ENCODE measurements at places on chromosomes 16 and 17.
A peak's percentile ranks its signal among the peaks of the same experiment; 100 is the strongest.

GRCh38 chr16:3761375-3762106 is 44.2 kb upstream of the TRAP1 start:
- H3K27ac ChIP-seq: no peak overlapping the region
- H3K4me3 ChIP-seq: no peak overlapping the region
- peaks cover 11% of the 10 kb centered on the region for H3K36me3 ChIP-seq
- H3K27me3 ChIP-seq: no peaks in the 10 kb centered on the region
- DNase-seq: no peak

DNA sequence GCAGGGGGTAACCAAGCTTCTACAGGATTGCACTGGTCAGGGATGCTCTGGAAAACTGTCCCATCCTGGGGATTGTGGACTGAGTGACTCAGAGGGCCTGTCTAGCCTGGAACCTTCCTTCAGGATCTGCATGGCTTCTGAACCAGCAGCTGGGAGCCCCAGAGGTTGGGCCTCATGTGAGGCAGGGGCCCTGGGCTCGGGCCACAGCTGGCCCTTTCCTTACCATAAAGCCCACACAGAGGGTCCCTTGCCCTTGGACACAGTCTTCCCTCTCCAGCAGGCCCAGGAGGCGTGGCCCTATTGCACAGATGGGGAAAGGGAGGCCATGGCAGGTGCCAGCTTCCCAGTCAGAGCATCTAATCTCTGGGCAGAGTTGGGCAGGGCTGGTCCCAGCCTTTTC is 30.5 kb downstream of the ADCY7 start:
- H3K27ac ChIP-seq: no peak overlapping the region
- no peaks in the 10 kb centered on the region for H3K27me3 ChIP-seq
- H3K4me1 ChIP-seq: no peaks in the 10 kb centered on the region
- no peaks in the 10 kb centered on the region for H3K36me3 ChIP-seq
- DNase-seq: no peak
- no peak overlapping the region for H3K4me3 ChIP-seq

GRCh38 chr17:58315750-58316149 is 12.8 kb downstream of the TSPOAP1 start:
- H3K36me3 ChIP-seq: no peaks in the 10 kb centered on the region
- no peak overlapping the region for H3K4me3 ChIP-seq
- no peak for DNase-seq
- no peaks in the 10 kb centered on the region for H3K4me1 ChIP-seq

GRCh38 chr16:69903865-69904415 is 47.2 kb upstream of the CLEC18A start:
- no peak overlapping the region for H3K27ac ChIP-seq
- H3K36me3 ChIP-seq: no peaks in the 10 kb centered on the region
- no peaks in the 10 kb centered on the region for H3K27me3 ChIP-seq

DNA sequence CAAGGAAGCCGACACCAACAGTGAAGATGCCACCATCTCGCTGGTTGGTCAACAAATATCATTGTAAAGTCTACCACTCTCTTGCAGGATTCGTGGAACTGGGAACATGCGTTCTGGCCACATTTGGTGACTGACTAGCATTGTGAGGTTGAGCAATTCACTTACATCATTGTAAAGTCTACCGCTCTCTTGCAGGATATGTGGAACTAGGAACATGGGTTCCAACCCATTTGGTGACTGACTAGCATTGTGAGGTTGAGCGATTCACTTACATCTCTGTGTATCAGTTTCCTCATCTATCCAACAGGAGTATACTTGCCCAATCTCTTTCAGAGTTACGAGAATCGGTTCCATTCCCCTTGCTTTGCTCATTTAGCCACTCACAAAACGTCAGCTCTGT is 42.6 kb upstream of the RPH3AL start:
- no peaks in the 10 kb centered on the region for H3K36me3 ChIP-seq
- no peaks in the 10 kb centered on the region for H3K27me3 ChIP-seq
- H3K27ac ChIP-seq: no peak overlapping the region
- H3K4me3 ChIP-seq: no peak overlapping the region
- DNase-seq: no peak

- no peaks in the 10 kb centered on the region for H3K27me3 ChIP-seq
- no peak overlapping the region for H3K4me3 ChIP-seq
- no peak for DNase-seq
- H3K36me3 ChIP-seq: no peaks in the 10 kb centered on the region
- no peak overlapping the region for H3K27ac ChIP-seq
- no peaks in the 10 kb centered on the region for H3K4me1 ChIP-seq
Observed at GRCh38 chr16:82807311-82807710, 180.5 kb downstream of the CDH13 start.

DNA sequence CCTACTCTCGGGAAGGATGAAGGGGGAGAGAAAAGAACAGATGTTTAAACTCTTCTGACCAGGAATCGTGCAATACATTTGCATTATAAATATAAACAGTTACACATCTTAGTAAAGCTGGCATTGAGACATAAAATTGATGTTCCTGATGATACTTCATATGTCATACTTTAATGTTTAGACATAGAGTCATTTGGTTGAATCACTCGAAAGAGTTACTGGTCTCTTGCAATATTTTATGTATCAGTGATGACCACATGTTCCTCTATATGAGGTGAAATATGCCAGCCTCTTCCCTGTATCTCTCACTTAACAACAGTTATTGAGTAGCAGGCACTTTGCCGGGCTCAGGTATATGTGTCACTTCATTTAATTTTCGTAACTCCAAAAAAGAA is 49.7 kb upstream of the PMFBP1 start:
- no peak for DNase-seq
- no peaks in the 10 kb centered on the region for H3K4me1 ChIP-seq
- no peaks in the 10 kb centered on the region for H3K36me3 ChIP-seq
- H3K27ac ChIP-seq: no peak overlapping the region
- no peaks in the 10 kb centered on the region for H3K27me3 ChIP-seq
- H3K4me3 ChIP-seq: no peak overlapping the region

DNA sequence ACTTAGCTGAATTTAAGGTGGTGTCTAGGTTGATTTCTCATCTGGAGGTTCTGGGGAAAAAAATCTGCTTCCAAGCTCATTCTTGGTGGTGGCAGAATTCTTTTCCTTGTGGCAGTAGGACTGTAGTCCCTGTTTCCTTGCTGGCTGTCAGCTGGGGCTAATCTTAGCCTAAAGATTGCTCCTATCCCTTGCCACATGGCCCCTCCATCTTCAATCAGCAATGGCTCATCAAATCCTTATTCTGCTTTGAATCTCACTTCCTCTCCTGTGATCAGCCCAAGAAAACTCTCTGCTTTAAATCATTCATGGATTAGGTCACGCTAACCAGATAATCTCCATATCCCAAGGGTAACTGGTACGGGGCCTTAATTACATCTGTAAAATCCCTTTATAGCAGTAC is 6.6 kb downstream of the FAM20A start:
- no peak overlapping the region for H3K4me3 ChIP-seq
- no peak for DNase-seq
- no peaks in the 10 kb centered on the region for H3K36me3 ChIP-seq

GRCh38 chr16:22815863-22816262 is 1.9 kb downstream of the HS3ST2 start:
- H3K4me1 ChIP-seq: no peaks in the 10 kb centered on the region
- H3K4me3 ChIP-seq: no peak overlapping the region
- no peaks in the 10 kb centered on the region for H3K36me3 ChIP-seq
- peaks cover 5% of the 10 kb centered on the region for H3K27me3 ChIP-seq
- DNase-seq: no peak

DNA sequence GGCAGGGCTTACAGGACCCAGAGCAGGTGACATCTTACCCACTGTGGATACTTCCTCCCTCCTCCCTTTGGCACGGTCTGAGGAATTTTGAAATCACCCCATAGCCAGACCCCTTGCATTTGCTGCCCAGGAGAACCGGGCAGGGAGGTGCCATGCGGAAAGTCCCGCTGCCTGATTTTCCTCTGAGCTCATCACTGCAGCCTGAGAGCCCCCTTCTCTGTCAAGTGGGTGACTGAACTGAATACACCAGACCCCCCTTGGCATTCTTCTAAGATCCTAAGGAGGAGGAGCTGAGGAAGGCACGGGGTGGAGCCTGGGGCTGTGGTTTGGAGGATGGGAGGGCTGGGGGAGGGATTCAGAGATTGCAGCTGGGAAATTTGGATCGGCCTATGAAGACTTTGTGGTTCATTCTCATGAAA is 173.4 kb downstream of the RAB11FIP4 start:
- peak; percentile 55 for DNase-seq
- peaks cover 34% of the 10 kb centered on the region for H3K4me1 ChIP-seq
- peak overlapping the region; percentile 37 for H3K4me3 ChIP-seq
- no peaks in the 10 kb centered on the region for H3K27me3 ChIP-seq
- no peaks in the 10 kb centered on the region for H3K36me3 ChIP-seq
- peak overlapping the region; percentile 91 for H3K27ac ChIP-seq

GRCh38 chr16:46885960-46886763 is 2.0 kb downstream of the GPT2 start:
- no peaks in the 10 kb centered on the region for H3K4me1 ChIP-seq
- no peak overlapping the region for H3K4me3 ChIP-seq
- H3K27ac ChIP-seq: peak overlapping the region; percentile 36
- no peak for DNase-seq

DNA sequence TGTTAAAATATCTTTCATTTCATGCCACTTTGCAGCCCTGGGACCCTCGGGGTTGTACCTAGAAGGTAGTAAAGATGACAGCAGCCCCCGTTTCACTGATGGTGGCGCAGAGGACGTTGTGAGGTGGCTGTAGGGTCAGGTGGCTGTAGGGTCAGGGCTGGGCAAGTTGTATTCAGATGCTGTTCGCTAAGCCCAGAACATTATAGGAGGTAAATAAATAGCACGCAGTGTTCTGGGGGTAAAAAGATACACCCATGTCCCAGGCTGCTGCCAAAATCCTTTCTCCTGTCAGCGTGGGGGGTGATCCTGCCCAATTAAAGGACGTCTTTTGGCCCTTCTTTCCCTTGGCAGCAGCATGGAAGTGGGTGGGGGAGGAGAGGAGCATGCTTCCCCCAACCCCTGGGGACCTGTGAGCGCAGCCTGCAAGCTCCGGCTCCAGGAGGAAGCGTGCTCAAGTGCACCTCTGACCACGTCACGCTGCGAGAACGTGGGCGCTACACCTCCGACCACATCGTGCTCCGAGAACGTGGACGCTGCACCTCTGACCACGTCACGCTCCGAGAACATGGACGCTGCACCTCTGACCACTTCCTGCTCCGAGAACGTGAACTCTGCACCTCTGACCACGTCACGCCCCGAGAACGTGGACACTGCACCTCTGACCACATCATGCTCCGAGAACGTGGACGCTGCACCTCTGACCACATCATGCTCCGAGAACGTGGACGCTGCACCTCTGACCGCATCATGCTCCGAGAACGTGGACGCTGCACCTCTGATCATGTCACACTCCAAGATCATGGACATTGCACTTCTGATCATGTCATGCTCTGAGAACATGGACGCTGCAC is 182.1 kb downstream of the RPTOR start:
- no peaks in the 10 kb centered on the region for H3K36me3 ChIP-seq
- H3K4me1 ChIP-seq: no peaks in the 10 kb centered on the region
- DNase-seq: no peak
- H3K4me3 ChIP-seq: no peak overlapping the region
- H3K27ac ChIP-seq: no peak overlapping the region
- H3K27me3 ChIP-seq: no peaks in the 10 kb centered on the region

DNA sequence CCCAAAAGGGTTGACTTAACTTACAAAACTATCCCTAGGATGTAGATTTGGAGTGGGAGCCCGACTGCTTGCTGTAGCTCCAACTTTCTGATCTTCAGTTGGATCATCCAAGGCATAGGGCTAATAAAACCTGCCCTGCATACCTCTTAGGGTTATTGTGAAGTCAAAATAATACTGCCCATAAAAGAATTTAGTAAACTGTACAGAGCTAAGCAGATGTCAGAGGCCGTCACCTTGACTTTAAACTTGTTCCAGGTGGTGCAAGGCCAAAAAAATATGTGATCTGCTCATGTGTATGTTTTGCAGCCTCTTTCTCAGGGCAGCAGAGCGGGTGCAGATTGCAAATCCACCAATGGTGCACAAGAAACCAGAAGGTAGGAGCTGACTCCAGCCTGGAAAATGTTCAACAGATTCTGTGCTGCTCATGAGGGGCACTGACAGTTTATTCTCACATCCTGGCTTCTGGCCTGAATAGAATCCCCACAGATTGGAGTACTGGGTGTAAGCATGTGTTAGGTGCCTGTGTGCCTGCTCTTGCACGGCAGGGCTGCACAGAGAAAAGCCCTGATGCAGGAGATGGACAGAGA is 180.7 kb downstream of the MAP2K4 start:
- no peaks in the 10 kb centered on the region for H3K4me1 ChIP-seq
- H3K27me3 ChIP-seq: no peaks in the 10 kb centered on the region
- H3K27ac ChIP-seq: no peak overlapping the region
- no peak overlapping the region for H3K4me3 ChIP-seq
- no peak for DNase-seq

DNA sequence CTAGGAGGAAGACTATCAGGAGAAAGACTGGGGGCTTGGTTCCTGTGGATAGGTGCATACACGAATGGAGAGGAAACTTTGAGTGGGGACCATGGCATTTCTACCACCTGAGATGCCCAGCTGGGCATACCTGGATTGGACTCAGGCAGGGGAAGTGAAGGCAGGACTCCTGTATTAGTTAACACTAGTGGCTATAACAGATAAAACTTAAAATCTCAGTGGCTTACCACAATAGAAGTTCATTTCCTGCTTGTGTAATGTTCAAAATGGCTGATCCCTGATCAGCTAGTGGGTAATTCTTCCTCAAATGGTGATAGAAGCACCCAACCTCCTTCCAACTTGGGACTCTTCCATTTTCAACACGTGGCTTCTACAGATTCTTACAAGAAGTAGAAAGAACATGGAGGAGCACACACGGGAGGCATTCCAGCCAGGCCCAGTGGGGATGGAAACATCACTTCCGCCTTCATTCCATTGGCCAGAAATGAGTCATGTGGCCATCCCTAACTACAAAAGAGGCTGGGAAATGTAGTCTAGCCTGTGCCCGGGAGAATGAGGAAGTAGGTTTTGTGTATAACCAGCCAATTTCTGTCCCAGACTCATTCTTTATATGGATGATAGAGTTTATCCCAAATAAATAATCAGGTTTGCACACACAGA is 112.1 kb downstream of the UTP18 start:
- no peaks in the 10 kb centered on the region for H3K4me1 ChIP-seq
- H3K27me3 ChIP-seq: no peaks in the 10 kb centered on the region
- H3K27ac ChIP-seq: no peak overlapping the region
- no peak for DNase-seq
- no peaks in the 10 kb centered on the region for H3K36me3 ChIP-seq

- peak overlapping the region; percentile 85 for H3K27ac ChIP-seq
- H3K4me1 ChIP-seq: peaks cover 6% of the 10 kb centered on the region
- H3K4me3 ChIP-seq: peak overlapping the region; percentile 86
- no peaks in the 10 kb centered on the region for H3K27me3 ChIP-seq
- no peak for DNase-seq
- no peaks in the 10 kb centered on the region for H3K36me3 ChIP-seq
Observed at GRCh38 chr16:73048292-73049080, 558 bp upstream of the ZFHX3 start.

- no peak overlapping the region for H3K4me3 ChIP-seq
- DNase-seq: no peak
- no peak overlapping the region for H3K27ac ChIP-seq
- no peaks in the 10 kb centered on the region for H3K36me3 ChIP-seq
- H3K4me1 ChIP-seq: no peaks in the 10 kb centered on the region
Observed at GRCh38 chr16:80623376-80623775, 82.6 kb downstream of the DYNLRB2 start.

GRCh38 chr16:86952769-86953168 is 364.4 kb downstream of the C16orf95 start:
- no peak for DNase-seq
- H3K36me3 ChIP-seq: no peaks in the 10 kb centered on the region
- no peak overlapping the region for H3K27ac ChIP-seq
- no peaks in the 10 kb centered on the region for H3K4me1 ChIP-seq
- H3K27me3 ChIP-seq: no peaks in the 10 kb centered on the region

GRCh38 chr16:89381788-89382187 is 108.6 kb downstream of the ANKRD11 start:
- no peaks in the 10 kb centered on the region for H3K36me3 ChIP-seq
- no peak for DNase-seq
- peaks cover 20% of the 10 kb centered on the region for H3K4me1 ChIP-seq
- no peak overlapping the region for H3K4me3 ChIP-seq
